Fibroblast of lung (primary cell): ENCODE measurements at places on chromosomes 11 and 22. TPM values are rescaled to one million over a fixed set of nuclear protein-coding genes. Genes with fewer than 3 reads are reported as not detected.
A peak's percentile ranks its signal among the peaks of the same experiment; 100 is the strongest.

GRCh38 chr11:115941481-115941993 lies 437.3 kb upstream of the CADM1 start:
- peak; percentile 100 for DNase-seq

DNA sequence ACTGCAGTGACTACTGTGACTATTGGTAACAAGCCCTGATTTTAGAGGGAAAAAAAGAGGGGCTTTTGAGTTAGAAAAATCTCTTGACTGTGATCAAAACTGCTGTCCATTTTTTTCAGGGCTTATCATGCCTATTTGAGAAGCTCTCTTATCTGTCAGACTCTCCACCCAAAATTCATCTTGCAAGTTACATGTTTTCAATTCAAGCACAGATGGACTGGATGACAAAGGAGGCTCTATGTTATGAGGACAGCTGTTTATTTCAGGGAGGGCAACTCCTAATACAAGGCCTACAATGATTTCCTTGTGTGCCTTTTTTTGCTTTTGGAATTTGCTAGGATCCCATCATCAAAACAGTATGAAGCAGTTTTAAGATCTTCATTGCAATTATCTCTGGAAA lies 35.2 kb upstream of the USP47 start:
- DNase-seq = no peak

DNA sequence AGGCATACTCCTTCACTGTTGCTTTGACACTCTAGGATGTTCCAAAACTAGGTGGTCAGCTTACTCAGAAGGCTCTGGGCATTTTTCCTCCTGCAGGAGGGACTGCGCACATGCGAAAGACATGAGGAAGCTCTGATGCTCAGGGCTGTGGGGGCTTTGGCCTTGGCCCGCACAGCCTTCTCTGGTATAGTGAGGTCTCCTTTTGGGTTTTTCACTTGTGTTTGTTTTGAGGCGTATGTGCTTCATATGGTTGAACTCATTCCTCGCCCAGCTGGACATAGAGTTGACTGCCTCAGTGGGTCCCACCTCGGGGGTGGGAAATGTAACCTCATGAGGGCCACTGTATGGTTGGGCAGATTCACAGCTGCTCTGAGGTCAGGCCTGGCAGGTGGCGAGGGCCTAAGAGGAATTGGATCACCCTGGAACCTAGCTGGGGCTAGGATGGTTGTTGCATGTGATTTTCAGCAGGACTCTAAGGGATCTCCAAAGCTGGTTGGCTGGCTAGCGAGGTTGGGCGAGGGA lies 63.7 kb downstream of the PTPRJ start:
- DNase-seq = no peak

GRCh38 chr11:78190374-78190773 lies 1.7 kb downstream of the USP35 start:
- no peak for DNase-seq

GRCh38 chr11:69284081-69284511 lies 9.9 kb upstream of the MYEOV start:
- no peak for DNase-seq

DNA sequence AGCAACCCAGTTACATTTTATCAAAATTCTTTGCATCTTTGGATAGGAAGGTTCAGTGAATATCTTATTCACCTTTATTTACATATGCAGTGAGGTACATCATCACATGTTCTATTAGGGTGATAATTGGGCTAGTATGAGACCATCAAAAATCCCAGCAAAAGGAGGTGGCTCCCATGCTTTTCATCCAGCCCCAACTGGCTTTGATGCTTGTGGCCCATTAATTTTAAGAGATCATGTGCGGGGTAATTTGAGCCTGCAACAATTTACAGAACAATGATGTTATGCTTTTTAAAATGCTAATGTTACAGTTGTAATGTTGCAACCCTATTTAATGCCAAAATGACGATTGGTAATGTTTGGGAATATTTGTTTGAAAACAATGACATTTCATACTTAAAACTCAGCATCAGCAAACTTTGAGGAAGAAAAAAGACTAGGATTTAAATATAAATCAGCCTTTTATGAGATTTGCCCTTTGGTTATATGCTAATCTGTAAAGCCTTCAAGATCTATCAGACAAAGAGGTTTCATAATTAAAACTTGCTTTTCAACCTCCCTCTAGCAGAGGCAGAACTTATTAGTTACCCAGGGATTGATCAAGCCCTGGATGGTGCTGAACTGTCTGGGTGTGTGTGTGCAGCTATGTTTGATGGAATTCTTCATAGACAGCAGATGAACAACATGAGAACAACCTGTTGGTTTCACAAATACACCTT lies 183.5 kb upstream of the SORL1-AS1 start:
- DNase-seq = no peak

- DNase-seq = no peak
Observed at GRCh38 chr11:70192666-70193410, 10.3 kb upstream of the FADD start.

DNA sequence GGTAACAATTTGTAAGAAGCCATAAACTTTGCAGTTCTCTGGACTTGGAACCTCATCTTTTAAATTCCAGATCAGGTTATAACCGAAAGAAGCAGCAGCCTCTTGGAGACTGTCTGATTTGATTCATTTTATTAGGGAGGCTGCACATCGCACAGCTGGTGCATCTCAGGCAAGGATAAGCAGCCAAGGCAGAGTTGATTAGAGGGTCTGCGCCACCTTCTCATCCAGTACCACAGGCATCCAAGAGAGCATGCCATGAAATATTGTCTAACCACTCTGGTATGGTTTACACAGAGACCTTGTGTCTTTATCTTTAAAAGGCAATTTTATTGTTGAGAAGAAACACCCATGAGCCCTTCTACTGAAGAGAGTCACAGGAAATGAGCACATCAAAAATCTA lies 16.2 kb upstream of the CWF19L2 start:
- peak; percentile 47 for DNase-seq

DNA sequence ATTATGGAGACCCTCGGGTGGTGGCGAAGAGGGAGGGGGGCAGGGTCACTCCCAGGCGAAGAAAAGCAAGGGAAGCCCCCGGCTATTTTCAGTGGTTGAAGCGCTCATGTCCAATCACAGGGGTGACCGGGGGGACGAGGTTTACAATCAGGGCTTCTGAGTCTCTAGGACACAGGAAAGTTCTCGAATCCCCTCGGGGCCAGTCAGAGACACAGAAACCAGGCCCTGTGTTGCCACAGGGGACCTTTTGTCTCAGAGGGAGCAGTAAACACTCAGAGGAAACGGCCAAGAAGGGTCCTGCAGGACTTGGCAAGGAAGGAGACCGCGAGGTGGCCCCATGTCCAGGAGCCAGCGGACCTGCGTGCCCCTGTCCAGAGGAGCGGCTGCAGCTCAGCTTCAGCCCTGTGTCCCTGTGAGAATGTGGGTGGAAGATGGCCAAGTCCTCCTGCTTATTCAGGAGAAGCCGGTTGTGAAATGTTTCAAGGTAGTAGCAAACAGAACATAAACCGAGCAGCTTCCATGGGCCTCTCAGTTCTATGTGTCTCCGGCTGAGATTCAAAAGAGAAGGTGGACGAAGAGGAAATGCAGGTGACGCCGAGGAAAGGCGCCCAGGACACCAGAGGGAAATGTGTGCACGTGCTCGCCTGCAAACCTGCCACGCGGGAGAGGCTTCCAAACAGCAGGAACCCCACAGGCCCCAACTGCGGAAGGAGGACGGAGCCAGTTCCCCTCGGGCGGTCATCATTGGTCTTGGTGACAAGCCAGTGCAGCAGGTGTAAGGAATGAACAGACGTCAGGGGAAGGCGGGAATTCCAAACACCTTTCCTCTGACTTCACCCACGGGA lies 357.6 kb downstream of the BRD1 start:
- DNase-seq = no peak

DNA sequence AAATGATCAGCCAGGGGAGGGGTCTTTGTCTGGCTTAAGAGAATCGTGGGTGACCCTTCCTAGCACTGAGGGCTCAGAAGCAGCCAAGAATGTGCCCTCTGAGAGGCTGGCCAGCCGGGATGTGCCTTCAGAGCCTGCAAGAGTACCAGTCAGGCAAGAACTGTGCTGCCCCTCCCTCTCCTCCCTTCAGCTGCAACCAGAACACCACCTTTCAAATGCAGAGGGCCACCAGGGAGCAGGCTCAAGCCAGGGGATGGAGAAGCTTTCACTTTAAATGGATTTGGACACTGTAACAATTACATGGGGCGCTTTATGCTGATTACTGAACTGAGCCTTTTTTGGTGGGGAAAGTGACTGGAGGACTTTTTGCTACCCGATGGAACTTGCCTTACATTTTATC lies 44.9 kb upstream of the TENM4 start:
- no peak for DNase-seq

- DNase-seq = no peak
Observed at GRCh38 chr11:119977881-119978280, 160.0 kb downstream of the TRIM29 start.

DNA sequence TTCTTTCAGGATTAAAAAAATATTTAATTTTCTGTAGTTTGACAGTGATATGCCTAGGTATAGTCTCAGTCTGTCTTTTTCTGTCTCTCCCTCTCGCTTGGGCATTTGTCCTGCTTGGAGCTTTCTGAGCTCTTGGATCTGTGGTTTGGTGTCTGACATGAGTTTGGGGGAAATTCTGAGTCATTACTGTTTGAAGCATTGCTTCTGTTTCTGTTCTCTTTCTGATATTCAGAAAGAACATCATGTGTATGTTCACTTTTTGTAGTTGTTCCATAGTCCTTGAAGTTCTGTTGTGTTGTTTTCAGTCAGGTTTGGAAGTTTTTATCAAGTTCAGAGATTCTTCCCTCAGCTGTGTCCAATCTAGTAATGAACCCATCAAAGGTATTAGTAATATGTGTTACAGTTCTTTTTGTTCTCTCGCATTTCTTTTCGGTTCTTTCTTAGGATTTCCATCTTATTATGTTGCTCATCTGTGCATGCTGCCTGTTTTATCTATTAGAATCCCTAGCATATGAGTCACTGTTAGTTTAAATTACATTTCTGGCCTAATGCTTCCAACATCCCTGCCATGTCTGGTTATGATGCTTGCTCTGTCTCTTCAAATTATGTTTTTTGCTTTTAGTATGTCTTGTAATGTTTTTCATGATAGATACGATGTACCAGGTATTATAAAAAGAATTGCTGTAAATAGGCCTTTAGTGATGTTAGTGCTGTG lies 48.4 kb downstream of the DDX10 start:
- peak; percentile 81 for DNase-seq

DNA sequence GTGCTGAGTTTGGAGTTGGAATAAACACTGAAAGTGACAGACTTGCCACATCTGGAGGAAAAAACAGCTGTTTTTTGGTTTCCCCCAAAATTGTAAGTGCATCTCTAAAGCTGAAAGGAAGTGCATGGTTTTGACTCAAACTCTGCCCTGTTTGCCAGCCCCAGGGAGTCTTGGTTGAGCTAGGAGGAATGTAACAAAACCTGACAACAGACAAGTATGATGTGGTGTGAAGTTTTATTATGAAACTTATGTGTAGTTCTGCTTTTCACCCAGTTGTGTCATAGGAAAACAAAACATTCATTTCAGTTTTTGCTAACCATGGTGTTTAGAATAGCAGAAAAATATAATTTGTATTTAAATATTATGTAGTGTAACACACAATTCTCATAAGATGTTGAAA lies 31.7 kb upstream of the PDE3B start:
- no peak for DNase-seq

DNA sequence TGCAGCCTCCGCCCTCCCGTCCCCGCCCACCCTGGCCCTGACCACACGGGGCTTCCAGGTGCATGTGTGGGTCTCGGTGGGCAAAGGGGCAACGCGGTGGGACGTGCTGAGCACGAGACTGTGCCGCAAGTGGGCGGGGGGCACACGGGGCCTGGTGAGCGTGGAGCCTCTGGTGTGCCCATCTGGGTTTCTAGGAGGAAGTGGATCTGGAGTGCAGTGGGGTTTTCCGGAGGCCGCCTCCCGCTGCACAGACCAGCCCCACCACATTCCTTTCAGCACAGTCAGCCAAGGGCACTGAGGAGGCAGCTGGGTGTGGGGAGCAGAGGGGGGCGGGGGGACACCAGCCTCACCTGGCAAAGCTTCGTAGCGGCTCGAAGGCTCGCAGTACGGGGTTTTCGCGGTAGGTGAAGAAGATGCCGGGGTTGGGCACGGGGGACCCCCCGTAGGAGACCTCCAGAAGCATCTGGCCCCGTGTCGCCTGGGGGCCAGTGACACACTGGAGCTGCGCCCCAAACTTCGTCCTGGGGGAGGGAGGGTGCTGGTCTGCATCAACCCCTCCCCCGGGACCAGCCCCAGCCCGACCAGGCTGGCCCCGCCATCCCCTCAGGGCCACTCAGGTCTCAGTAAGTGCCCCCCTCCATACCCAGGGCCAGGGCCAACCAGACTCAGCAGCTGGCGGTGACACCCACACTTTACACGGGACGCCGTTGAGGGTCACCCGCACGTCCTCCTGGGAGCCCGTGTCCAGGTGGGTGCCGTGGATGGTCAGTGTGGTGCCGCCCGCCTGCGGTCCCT lies 12.4 kb upstream of the MAPK11 start:
- peak; percentile 86 for DNase-seq

The OR1S2 gene
- not detected in 2 replicates for polyA plus RNA-seq

The NRGN gene
- 4.9 and 10.8 TPM in 2 replicates for polyA plus RNA-seq

The BATF2 gene
- polyA plus RNA-seq = 1.0 and 1.5 TPM in 2 replicates

The OR8K3 gene
- polyA plus RNA-seq = not detected in 2 replicates

The CCDC15 gene
- 1.2 and 4.0 TPM in 2 replicates for polyA plus RNA-seq

The POTEH gene
- not detected in 2 replicates for polyA plus RNA-seq

The SAA2 gene
- not detected in 2 replicates for polyA plus RNA-seq

The SLC17A6 gene
- not detected in 2 replicates for polyA plus RNA-seq
